ENCODE measurements at places on chromosomes 12 and 14. TPM values are rescaled to one million over a fixed set of nuclear protein-coding genes. Genes with fewer than 3 reads are reported as not detected.

- H3K27me3 ChIP-seq: no peaks in the 10 kb centered on the region
- no peak for DNase-seq
- H3K4me3 ChIP-seq: no peak overlapping the region
- no peaks in the 10 kb centered on the region for H3K36me3 ChIP-seq
- H3K4me1 ChIP-seq: no peaks in the 10 kb centered on the region
These were observed 594.5 kb downstream of the NRXN3 start for GRCh38 chr14:78764645-78765044.

DNA sequence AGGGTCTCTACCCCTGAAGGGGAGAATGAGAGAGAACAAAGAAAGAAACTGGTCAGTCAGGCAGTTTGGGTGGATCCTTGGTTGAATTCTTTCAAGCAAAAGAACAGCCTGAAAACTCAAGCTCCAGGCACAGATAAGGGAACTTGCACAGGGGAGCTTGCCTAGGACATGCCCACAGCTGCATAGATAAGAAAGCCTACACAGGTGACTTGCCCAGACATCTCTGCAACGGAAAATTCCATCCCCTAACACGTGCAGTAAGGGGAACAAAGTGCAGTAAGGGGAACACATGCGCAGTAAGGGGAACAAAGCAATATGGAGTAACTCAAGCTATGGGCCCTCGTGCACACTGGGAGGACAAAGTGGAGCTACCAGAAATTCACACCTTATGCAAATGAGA, 540.1 kb upstream of the MIS18BP1 start:
- no peaks in the 10 kb centered on the region for H3K27me3 ChIP-seq
- H3K27ac ChIP-seq: no peak overlapping the region
- no peak overlapping the region for H3K4me3 ChIP-seq
- no peaks in the 10 kb centered on the region for H3K4me1 ChIP-seq
- DNase-seq: no peak
- H3K36me3 ChIP-seq: no peaks in the 10 kb centered on the region

GRCh38 chr14:93804654-93805053, 16.4 kb upstream of the PRIMA1 start:
- no peak overlapping the region for H3K4me3 ChIP-seq
- H3K27ac ChIP-seq: no peak overlapping the region
- H3K36me3 ChIP-seq: no peaks in the 10 kb centered on the region
- no peaks in the 10 kb centered on the region for H3K27me3 ChIP-seq

- no peaks in the 10 kb centered on the region for H3K27me3 ChIP-seq
- no peak for DNase-seq
- no peak overlapping the region for H3K4me3 ChIP-seq
- H3K36me3 ChIP-seq: no peaks in the 10 kb centered on the region
- H3K27ac ChIP-seq: no peak overlapping the region
- no peaks in the 10 kb centered on the region for H3K4me1 ChIP-seq
These were observed 122.5 kb downstream of the HMGA2 start for GRCh38 chr12:65946821-65947220.

GRCh38 chr14:64726585-64726890, 22.3 kb downstream of the PLEKHG3 start:
- H3K27me3 ChIP-seq: no peaks in the 10 kb centered on the region
- no peak overlapping the region for H3K4me3 ChIP-seq
- H3K27ac ChIP-seq: peak overlapping the region; percentile 29
- DNase-seq: peak; percentile 33
- H3K36me3 ChIP-seq: peaks cover 4% of the 10 kb centered on the region

The FAM90A1 gene
- 0.54 TPM for total RNA-seq

GRCh38 chr14:100772607-100773165, 46.0 kb downstream of the DLK1 start:
- H3K4me1 ChIP-seq: no peaks in the 10 kb centered on the region
- DNase-seq: no peak
- H3K4me3 ChIP-seq: no peak overlapping the region
- H3K36me3 ChIP-seq: no peaks in the 10 kb centered on the region

The PIP4P1 gene
- 35.7 TPM for total RNA-seq

The CCND2 gene
- total RNA-seq: 94.4 TPM

- peaks cover 44% of the 10 kb centered on the region for H3K4me1 ChIP-seq
- DNase-seq: no peak
- H3K27me3 ChIP-seq: no peaks in the 10 kb centered on the region
- H3K36me3 ChIP-seq: no peaks in the 10 kb centered on the region
- H3K4me3 ChIP-seq: no peak overlapping the region
These were observed 36.0 kb downstream of the FMNL3 start for GRCh38 chr12:49671031-49671765.

GRCh38 chr12:68876461-68876860, 56.5 kb downstream of the CPM start:
- no peaks in the 10 kb centered on the region for H3K4me1 ChIP-seq
- no peak overlapping the region for H3K4me3 ChIP-seq
- DNase-seq: no peak
- H3K36me3 ChIP-seq: peaks cover under 1% of the 10 kb centered on the region
- no peak overlapping the region for H3K27ac ChIP-seq

- H3K27me3 ChIP-seq: no peaks in the 10 kb centered on the region
- H3K36me3 ChIP-seq: no peaks in the 10 kb centered on the region
- no peak overlapping the region for H3K27ac ChIP-seq
- no peak for DNase-seq
- H3K4me3 ChIP-seq: no peak overlapping the region
These were observed 162.8 kb downstream of the MON2 start for GRCh38 chr12:62629413-62629812.

- H3K4me1 ChIP-seq: no peaks in the 10 kb centered on the region
- no peaks in the 10 kb centered on the region for H3K27me3 ChIP-seq
- no peak for DNase-seq
- no peak overlapping the region for H3K4me3 ChIP-seq
- no peak overlapping the region for H3K27ac ChIP-seq
These were observed 131.0 kb upstream of the NCOR2 start for GRCh38 chr12:124698211-124698997.

DNA sequence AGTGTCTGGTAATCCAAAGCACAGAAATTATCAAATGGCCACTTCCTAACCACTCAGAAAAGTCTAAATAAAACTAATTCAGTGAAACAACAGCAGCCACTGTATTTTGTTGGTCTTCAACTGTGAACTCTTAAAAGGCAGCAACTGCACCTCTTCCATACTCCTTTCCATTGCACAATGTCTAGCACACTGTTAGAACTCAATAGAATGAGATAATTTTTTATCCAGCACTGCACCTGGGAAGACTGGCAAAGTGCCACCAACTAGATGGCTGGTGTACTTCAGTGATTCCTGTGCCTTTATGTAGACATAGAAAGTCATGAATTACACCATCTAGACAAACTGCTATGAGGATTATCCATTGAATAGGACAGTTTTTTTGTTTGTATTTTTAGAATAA, 26.2 kb downstream of the LGR5 start:
- DNase-seq: no peak
- no peak overlapping the region for H3K4me3 ChIP-seq
- no peak overlapping the region for H3K27ac ChIP-seq
- H3K36me3 ChIP-seq: no peaks in the 10 kb centered on the region
- no peaks in the 10 kb centered on the region for H3K4me1 ChIP-seq
- no peaks in the 10 kb centered on the region for H3K27me3 ChIP-seq

- DNase-seq: peak; percentile 74
- H3K27ac ChIP-seq: peak overlapping the region; percentile 91
- no peaks in the 10 kb centered on the region for H3K36me3 ChIP-seq
- peaks cover 55% of the 10 kb centered on the region for H3K4me1 ChIP-seq
These were observed 20.5 kb downstream of the IRF2BPL start for GRCh38 chr14:77007975-77008421.

All from kidney (tissue), 22 donors.